GM12864 (cell line): ENCODE measurements at places on chromosomes 13 and 19.

DNA sequence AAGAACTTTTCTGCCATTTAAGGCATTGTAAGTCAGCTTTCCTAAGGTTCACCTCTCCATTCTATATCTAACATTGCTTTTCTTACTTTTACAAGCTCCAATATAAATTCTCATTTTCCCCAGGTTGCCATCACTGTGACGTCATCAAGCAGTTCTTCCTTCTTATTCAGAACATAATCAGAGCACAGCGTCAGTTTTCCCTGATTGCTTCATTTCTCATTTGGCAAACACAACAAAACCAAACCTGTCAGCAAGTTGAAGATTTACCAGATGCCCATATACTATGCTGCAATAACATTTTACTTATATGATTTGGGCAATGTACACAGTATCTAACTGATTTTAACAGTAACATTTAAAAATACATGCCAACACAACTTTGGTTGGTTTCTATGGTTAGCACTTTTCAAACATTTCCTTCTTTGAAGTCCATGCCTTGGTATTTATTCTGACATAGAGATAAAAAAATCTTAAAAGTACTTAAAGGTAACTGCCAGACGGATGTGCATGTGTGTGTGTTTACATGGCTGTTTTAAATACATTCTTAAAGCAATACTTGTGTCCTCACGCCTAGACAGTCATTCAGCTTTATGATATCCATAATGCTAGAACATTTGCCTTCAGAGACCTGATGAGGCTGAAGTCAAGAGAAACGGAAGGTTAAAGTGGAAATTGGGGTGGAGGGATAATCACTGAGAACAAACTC, 264.0 kb downstream of the KLF12 start:
- DNase-seq: no peak

DNA sequence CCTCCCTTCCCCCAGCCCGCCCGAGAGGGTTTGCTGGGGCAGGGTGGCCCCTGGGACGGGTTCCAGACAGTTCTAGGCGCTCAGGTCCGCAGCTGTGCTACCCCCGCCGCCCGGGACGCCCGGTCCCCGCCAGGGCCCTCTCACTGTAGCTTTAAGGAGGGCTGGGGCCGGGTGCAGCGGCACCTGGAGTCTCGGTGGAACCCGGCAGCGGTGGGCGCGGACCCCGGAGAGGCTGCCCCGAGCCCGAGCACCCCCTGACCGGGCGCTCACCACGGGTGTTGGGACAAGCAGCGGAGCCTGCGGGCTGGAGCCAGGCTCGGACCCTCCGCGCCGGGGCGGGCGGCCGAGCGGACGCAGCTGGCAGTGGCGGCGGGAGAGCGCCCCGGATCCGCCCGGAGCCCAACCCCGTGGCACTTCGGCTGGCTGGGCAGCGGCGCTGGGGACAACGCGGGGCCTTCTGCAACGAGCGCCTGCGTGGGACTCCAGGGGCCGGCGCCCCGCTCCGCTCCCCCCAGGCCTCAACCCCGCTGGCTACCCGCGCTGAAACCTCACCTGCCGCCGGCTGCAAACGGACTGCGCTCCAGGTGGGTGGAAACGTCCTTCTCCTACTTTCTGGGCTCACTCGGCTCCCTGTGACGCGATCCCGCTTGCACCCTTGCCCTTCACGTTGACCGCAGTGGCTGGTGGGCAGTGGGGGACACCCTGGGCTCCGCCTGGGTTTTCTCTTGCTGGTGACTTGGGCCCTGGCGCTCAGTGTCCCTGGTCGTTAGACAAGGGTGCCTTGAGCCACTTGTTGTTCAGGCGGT, 81.1 kb downstream of the ZNF429 start:
- DNase-seq: no peak

DNA sequence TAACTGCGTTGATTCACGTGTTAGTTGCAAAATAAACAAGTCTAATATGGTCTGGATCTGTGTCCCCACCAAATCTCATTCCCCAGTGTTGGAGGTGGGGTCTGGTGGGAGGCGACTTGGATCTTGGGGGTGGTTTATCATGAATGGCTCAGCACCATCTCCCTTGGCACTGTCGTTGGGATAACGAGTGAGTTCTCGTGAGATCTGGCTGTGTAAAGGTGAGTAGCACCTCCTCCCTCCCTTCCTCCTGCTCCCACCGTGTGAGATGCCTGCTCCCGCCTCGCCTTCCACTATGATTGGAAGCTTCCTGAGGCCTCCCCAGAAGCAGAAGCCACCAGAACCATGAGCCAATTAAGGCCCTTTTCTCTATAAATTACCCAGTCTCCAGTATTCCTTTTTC, 4.8 kb downstream of the PEAK3 start:
- DNase-seq: no peak

DNA sequence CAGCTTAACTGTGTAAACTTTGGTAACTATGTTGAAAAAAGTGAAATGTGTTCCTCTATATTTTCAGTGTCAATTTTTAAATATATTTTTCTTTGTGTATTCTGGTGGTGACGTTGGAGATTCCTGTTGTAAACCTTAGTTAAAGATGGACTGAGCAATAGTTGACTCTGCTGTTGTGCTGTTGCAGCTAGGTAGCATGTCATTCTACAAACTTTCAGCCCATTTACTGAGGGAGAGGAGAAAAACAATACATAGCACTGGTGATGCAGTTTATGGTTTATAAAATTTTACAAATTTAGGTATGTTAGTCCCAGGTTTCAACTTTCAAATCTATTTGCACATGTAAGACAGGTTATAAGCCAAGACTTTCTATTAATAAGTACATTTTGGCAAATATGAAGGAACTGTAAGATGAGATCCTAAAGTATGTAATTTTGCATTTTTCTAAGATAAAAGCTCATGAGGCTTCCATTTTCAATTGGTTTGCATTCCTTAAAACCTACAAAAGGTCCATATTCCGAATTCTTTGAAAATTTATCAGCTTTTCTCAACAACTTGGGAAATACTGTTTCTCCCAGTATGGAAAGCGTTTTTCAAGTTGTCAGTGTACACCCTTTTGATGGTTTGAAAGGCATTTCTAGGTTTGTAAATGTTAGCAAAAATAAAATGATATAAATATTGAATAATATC, 1.5 kb downstream of the NDFIP2 start:
- no peak for DNase-seq

GRCh38 chr13:95862408-95862807, 185.5 kb downstream of the DNAJC3 start:
- DNase-seq: no peak

GRCh38 chr19:53182202-53182601, 11.0 kb downstream of the ZNF665 start:
- no peak for DNase-seq

DNA sequence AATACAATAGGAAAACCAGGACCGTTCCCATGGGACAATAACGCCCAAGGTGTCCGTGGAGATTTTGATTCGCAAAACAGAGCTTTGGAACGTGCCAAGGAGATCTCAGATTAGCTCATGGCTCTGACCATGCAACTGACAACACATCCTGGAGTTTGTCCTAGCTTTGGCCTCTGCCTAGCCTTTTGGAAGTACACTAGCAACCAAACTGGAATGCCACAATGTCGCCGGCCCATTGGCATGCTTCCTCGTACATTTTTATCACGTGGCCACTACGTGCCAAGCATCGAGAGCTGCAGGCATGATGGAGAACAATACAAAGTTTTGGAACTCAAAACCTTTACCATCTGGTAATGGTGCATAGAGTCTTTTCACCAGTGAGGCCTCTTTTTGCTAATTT, 256.5 kb downstream of the DCLK1 start:
- DNase-seq: no peak

GRCh38 chr13:46304546-46304945, 82.5 kb downstream of the RUBCNL start:
- no peak for DNase-seq

DNA sequence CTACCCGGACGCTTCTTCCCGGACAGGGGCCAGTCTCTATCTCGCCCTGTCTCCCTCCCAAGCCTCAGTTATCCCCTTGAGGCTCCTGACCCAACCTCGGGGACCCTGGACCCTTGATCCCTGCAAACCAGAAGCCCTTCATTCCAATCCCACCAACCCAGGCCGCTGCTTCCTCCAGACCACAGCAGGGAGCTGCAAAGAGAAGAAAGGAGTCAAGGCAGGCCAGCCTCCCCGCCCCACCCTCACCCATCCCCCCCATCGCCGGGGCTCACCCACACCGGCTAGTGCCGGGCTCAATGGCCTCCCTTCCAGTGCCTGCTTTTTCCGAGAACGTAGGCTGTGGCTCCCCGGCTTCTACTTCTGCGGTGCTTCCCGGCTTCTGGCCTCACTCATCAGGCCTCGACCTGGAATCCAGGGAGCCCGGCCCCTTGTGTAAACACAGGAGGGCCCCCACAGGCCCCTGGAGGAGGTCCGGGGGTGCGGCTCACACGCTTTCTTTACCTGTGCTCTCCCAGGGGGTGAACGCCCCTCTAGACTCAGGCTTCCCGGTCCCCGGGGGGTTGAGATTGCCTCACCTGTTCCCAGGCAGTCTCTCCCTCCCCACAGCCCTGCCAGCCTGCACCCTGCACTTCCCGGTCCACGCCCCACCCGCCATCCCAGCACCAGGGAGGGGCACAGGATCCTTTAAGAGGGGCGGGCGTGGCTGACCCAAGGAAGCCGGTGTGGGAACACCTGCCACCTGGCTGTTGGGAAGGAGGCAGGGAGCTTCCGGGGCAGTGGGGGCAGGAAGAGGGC, at the start of gene FAM83E:
Gene FAM83E, minus strand, starts transcription at position 641 of the 795 bp plus-strand sequence. CDS start 1,704 bp downstream, outside the sequence.
- no peak for DNase-seq

GRCh38 chr13:22486490-22486889, 694.3 kb upstream of the SGCG start:
- no peak for DNase-seq

- DNase-seq: no peak
Measured at GRCh38 chr19:17997969-17998826, 9.8 kb upstream of the ARRDC2 start.

- no peak for DNase-seq
Measured at GRCh38 chr13:41502031-41502430, 44.7 kb downstream of the RGCC start.

GRCh38 chr19:44807162-44807561, 1.7 kb upstream of the BCAM start:
- DNase-seq: no peak

- DNase-seq: peak; percentile 50
Measured at GRCh38 chr19:54660964-54661363, 1.8 kb upstream of the LILRB4 start.

DNA sequence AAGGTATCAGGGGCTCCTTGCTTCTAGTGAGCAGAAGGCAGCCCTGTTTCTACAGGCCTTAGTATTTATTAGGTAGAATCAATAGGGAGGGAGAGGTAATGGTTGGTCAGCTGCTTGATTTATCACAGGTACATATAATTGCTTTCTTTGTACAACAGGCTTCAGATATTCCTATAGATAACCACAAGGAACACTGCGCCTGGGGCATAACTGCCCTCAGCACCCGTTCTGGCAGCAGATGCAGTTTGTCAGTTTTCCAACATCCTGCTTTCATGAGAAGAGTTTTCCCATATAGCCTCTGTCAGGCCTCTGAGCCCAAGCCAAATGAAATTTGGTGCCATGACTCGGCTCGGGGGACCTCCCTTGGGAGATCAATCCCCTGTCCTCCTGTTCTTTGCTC, 12.4 kb upstream of the ZNF486 start:
- DNase-seq: no peak

DNA sequence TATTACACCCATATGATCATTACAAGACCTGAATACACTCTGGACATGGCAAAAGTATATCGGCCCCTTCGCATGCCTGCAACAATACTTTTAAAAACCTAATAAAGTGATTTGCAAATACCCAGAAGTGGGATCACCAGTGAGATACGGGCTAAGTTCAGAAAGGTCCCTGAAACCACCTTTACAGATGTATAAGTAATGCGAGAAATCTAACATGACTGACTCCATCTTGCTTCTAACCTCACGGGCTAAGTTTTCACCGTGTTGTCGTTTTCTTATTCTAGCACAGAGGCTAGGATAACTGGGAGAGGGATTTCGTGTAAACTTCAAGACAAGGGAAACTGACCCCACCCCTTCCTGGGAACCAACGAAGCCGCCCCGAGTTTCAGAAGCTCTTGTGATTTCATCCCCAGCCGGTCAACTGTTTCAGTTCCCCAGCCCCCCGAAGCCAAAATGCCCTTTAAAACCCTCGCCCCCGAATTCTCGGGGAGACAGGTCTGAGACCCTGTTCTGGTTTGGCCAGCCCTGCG, 703 bp downstream of the NEK3 start:
- no peak for DNase-seq

DNA sequence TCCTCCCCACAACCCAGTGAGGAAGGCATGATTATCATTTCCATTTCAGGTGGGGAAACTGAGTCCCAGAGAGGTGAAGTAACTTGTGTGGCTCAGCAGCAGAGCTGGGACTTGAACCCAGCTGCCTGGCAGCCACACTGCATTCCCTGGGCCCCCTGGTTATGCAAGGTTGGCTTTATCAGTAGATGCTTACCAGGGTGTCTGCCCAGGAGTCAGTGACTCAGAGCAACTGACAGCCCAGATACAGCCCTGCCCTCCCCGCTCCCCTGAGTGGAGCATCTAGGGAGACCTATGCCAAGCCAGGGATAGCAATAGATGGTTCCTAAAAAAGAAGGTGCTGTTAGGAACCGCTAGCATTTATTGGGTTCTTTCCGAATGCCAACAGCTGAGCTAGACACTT, 5.9 kb downstream of the IGLON5 start:
- no peak for DNase-seq
